ENCODE measurements at places on chromosomes 12 and 14.
A peak's percentile ranks its signal among the peaks of the same experiment; 100 is the strongest.

- DNase-seq, result peak; percentile 90
These were observed 192.6 kb upstream of the BCL2L14 start for GRCh38 chr12:11877869-11878780.

- DNase-seq, result no peak
These were observed 163.4 kb downstream of the RAD51B start for GRCh38 chr14:67982711-67983608.

GRCh38 chr14:51298895-51299294 lies 58.8 kb downstream of the TMX1 start:
- DNase-seq, result no peak

- DNase-seq, result no peak
These were observed 303.8 kb downstream of the TMEM121 start for GRCh38 chr14:105830171-105830570.

GRCh38 chr14:63766611-63767010 lies 38.7 kb upstream of the SGPP1 start:
- no peak for DNase-seq

GRCh38 chr14:73325630-73326299 lies 88.5 kb downstream of the PAPLN start:
- no peak for DNase-seq

Data from urothelium cell line (cell line).